ENCODE measurements at places on chromosomes 11 and 22. TPM values are rescaled to one million over a fixed set of nuclear protein-coding genes. Genes with fewer than 3 reads are reported as not detected.

Gene TLCD5
- 0.76 TPM for total RNA-seq

Gene RPS25
- total RNA-seq: 1,650 TPM

Gene SHANK2
- not detected for total RNA-seq

Gene SLC25A18
- not detected for total RNA-seq

Gene POTEH
- not detected for total RNA-seq

Gene MUC15
- not detected for total RNA-seq

Gene SPTBN2
- total RNA-seq: 0.88 TPM

Gene MIOX
- total RNA-seq: 0.21 TPM

Gene CSNK2A3
- 1.1 TPM for total RNA-seq

Gene CCDC188
- 0.14 TPM for total RNA-seq

- no peak for DNase-seq
Observed at GRCh38 chr11:48263423-48263911, at the start of gene OR4X1. Gene OR4X1, plus strand, starts transcription at chr11:48263861. Its CDS starts 0 bp downstream, at chr11:48263861.

DNA sequence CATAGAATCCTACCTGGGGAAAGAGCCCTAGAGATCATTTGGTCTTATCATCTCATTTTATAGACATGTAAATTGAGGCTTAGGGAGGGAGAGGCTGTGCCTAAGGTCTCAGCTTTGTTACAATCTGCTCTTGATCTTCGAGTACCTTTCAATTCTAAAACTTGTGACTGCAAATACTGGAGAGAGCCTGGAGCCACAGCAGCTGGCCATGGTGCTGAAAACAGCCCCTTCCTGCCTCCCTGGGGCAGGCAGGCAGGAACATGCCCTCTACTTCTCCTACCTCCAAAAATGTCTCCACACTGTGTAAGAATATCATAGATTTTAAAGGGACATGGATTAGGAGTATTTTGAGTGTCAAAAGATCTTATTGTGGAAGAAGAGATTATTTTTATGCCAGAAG is 52.2 kb downstream of the C22orf42 start:
- DNase-seq: peak; percentile 76

DNA sequence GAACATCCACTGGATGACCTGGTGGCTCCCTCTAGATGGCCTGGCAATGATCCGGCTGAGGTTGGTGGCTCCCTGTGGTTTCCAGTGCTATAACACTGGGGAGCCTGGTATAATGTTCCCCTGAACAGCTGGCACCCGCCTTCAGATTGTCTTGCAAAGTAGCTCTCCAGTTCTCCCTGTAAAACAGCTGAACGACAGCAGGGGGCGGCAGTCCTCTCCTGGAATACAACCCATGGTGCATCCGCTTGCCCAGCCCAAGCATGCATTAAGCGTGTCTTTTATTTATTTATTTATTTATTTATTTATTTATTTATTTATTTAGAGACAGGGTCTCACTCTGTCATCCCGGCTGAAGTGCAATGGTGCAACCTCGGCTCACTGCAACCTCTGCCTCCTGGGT is 258.9 kb downstream of the BUD13 start:
- peak; percentile 68 for DNase-seq

DNA sequence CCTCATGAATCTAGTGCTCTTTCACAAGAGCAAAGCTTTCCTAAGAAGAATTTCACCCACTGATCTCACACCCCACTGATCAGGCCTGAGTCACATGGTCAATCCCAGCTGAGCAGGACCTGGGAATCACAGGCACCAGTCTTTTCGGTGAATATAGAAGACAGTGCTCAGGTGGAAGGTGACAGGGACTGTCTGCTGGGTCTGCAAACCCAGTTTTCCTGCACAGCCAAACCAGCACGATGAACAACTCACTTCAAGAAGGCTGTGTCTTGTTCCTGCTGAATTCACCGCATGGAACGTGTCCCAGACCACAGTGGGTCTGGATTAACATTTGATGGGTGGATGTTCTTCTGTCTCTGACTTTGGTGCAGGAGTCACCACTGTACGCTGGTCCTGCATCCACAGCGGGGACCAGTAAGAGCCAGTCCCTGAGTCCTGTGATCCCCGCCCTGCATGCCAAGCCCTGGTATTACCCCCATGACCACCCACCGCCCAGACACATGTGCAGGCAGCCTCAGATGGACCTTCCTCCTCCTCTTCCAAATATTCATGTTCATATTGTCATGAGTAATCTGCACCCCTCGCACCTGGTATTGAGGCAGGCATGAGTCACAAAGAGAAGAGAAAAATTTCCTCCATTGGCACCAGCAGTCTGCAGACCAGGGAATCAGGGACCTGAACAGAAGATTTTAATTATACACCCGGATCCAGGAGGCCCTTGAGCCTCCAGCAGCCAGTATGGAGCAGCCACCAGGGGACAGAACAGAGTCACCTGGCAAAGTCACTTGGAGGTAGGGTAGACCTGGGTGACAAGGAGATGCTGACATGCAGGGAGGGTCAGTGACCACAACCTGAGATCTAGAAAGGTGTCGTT is 8.6 kb upstream of the IGLL5 start:
- DNase-seq: no peak

- no peak for DNase-seq
Observed at GRCh38 chr11:24181395-24182047, 315.3 kb upstream of the LUZP2 start.

- peak; percentile 64 for DNase-seq
Observed at GRCh38 chr11:117019871-117020270, 78.4 kb downstream of the SIK3 start.

DNA sequence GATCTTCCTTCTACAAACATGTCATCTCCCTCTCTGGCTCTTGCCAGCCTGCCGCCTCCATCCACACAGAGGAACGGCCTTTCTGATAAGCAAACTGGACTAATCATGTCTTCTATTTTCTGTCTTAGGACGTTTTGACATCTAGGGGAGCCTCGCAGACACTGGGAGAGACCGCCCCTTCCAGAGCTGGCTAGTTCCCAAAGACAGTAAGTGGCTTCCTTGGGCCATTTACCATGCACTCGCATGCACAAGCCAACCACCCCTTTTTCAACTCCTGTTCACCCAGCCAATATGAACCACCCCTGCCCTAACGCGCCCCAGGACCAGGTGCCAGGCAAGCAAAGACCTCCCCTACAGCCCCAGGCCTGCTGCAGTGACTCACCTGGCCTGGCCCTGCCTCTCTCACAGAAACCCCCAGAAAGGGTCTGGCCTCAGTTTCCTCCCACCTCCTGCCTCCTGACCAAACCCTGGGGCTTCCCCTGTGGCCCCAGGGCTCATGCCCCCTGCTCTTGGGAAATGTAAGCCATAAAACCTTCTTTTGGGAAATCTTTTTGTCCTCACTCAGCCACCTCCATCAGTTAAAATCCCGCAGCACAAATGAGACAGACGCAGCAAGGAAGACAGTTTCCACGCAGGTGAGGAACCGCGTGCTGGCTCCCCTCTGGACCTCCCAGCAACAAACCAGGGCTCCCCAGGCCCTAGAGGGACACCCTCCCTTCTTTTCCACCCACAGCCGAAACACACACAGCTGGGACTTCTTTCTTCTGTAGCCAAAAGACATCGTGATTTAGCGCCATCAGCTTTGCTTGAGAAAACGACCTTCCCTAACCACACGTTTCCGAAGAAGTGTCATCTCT is 38.5 kb downstream of the SHANK2 start:
- no peak for DNase-seq

DNA sequence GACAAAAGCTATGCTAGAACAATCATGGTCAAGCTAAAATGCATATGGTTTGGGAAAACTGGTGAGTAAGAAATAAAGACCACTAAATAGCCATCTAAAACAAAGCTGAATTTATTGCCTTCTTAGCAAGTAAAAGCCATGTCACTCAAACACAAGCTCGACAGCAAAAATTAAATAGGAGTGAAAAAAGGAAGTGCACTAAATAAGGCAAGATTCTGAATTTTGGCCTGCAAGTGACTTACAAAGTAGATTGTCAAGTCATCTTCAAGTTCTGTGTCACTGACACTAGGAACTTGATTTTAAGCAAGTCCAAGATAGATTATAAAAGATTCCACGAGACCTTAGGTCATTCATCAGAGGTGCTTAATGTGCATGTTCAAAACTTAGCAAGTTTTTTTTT is 27.4 kb downstream of the TUG1 start:
- DNase-seq: no peak

DNA sequence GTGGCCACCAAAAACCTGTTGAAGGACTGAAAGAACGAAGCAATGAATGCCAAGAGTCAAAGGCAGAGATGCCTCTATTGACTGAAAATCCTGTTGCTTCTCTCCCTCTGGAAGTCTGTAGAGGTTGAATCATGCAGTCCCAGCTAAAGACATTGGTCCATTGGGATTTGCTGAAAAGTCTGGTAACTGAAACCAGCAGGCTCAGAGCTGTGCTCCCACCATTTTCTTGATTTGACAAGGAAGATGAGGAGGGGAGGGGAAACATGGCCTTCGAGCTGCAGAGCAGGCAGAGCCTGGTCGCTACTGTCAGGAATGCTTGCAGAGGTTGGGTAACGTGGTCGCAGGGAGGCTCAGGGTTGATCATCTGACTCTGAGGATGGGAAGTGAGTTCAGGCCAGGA is 72.8 kb upstream of the CSNK2A3 start:
- DNase-seq: no peak

DNA sequence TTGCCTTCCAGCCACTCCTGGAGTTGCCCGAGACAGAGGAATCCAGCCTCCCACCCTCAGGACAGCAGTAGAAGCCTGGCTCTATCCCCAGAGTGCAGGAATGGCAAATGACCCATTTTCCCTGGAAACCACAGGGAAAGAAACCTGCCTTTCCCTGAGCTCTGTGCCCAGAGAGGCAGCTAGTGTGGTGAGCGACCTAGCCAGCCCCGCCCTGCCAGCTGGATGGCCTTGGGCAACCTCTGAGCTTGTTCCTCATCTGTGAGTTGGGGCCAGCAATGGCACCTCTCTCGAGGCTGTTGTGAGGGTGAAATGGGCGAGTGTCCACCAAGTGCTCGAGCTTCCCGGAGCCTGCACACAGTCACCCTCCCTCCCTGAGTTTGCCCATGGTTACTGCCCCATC is 3.7 kb downstream of the OMP start:
- DNase-seq: no peak

DNA sequence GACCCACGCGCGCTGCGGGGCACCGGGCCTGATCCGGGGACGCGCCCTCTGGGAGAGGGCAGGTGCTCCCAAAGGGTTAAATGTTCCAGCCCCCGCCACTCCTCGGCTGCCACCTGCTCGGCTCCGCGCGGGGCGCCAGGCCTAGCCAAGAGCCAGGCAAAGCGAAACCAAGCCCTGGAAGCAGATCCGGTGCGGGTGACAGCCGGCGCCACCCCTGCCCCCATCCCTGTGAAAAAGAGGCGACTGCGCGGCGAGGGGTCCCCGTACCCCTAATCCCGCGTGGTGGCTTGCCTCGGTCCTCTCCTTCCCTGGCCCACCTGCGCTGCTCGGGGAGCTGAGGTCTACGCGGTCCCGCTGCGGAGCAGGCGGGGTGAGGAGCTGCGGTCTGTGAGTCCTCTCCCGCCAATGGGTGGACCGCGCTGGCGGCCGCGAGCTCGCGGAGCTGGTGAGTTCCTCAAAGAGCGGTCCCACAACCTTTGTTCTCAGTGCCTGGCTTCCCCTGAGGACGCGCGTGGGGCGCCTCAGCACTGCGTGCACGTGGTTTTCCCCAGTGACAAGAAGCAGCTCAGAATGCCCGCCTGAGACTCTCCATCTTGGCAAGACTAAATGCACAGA is at the start of gene ME3:
Gene ME3, minus strand, starts transcription at position 610 of the 615 bp plus-strand sequence.
- peak; percentile 86 for DNase-seq

GRCh38 chr11:108663154-108663877 is 1.6 kb upstream of the DDX10 start:
- DNase-seq: no peak

DNA sequence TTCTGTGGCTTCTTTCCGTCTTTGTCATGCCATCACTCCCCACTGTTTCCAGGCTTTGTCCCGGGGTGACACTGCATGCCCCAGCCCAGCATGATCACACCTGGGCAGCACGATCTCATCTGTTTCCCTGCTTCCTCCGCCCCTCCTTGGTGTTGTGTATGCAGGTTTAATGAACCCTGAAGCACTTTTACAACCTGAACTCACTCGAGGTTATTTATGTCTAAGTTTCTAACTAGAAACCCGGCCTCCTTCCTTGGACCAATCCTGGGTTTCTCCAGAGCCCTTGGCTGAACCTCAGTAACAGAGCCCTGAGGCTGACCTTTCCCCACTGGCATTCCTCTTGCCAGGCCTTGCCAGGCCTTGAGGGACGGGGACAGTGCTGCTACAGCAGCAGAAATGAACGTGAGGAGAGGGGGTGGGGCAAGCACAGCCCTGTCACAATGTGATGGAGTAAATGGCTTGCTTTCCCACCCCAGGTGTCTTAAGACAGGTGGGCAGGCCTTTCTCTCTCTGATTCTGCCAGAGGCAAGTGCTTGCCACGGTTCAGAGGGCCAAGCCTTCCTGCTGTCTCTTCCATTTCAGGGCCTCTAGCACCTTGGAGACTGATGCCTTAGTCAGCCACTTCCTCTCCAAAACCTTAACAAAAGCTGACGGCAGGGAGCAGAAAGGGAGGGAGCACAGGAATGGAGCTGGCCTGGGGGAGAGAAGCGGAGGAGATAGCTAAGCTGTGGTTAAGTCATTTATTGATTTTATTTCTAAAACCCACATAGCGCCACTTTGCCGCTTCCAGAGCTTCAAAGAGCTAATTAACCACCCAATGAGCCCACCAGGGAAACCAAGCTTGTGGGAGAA is 3.1 kb upstream of the PYGM start:
- DNase-seq: peak; percentile 78

GRCh38 chr22:47727641-47728040 is 965.2 kb downstream of the TBC1D22A start:
- no peak for DNase-seq

DNA sequence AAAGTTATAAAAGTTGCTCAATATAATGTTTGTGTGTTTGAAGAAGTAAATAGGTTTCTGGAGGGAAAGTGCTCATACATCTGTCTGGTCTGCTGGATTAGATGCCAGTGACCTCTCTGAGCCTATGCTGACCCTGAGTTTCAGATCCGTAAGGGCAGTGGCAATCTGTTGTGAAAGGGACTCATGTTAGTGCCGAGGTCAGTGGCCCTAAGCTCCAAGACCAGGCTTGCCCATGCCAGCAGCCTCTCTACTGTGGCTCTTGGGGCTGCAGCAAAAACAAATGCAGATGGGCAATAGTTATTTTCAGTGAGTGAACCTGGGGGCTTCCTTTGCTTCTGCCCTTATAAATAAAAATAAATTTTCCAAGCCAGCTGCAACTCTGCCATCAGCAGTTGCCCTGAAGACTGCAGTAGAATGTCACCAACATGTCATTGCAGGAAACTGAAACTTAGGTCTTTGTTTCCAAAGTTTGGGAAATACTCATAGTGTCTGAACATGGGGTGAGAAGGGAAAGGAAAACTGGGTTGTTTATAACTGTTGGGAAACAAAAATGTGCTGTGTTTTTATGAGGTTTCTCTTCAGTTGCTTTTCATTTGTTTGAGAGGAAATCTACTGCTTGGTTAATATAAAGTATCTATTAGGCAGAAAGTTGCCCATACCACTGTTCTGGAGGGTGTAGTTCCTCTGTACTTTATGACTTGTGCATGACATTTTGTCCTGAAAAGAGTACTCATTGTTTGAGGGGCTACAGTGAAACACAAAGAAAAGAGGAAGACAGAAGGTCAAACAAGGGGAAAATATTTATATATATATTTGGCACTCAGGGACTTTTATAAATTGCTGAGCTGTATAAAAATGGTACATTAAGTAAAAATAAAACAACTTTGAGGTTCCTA is 9.5 kb upstream of the MS4A4E start:
- DNase-seq: no peak

Measured in activated CD4-positive, alpha-beta T cell treated with anti-CD3 and anti-CD28 coated beads, Interleukin-2, amount 10 ng/mL, durations not matched to agents 24 days and 14 days (primary cell).